ENCODE measurements at places on chromosomes 5 and 9.

GRCh38 chr5:142783601-142784341 lies 13.6 kb downstream of the ARHGAP26 start:
- H3K4me1 ChIP-seq = peaks cover 18% of the 10 kb centered on the region
- no peak overlapping the region for H3K27ac ChIP-seq
- DNase-seq = no peak
- no peaks in the 10 kb centered on the region for H3K27me3 ChIP-seq

DNA sequence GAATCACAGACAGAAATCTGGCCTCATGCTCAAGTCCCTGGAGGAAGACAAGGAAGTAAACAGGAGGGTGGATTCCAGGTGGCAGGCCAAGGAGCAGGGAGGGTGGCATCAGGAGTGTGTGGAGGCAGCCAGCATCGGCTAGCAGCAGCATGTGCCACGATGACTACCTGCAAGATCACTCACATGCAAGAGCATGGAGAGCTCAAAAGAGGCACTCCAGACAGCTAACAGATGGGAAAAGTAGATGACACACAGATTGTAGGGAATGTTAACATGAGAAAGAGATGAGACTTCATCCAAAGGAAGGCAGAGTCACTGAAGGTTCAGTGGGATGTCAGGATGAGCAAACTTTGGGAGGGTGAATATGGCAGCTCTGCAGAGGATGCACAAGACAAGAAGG lies 104.3 kb downstream of the SEMA5A start:
- no peak overlapping the region for H3K4me3 ChIP-seq
- peaks cover 21% of the 10 kb centered on the region for H3K4me1 ChIP-seq
- no peaks in the 10 kb centered on the region for H3K27me3 ChIP-seq
- no peak overlapping the region for H3K27ac ChIP-seq
- H3K36me3 ChIP-seq = peaks cover 14% of the 10 kb centered on the region

- H3K36me3 ChIP-seq = no peaks in the 10 kb centered on the region
- no peaks in the 10 kb centered on the region for H3K27me3 ChIP-seq
- H3K4me3 ChIP-seq = no peak overlapping the region
- no peak overlapping the region for H3K27ac ChIP-seq
Measured at GRCh38 chr9:116549786-116550660, 137.1 kb upstream of the TRIM32 start.

GRCh38 chr9:98328770-98329169 lies 73.3 kb upstream of the TBC1D2 start:
- H3K4me3 ChIP-seq = no peak overlapping the region
- no peaks in the 10 kb centered on the region for H3K36me3 ChIP-seq

GRCh38 chr5:110932755-110933488 lies 138.6 kb upstream of the TSLP start:
- H3K27ac ChIP-seq = no peak overlapping the region
- H3K36me3 ChIP-seq = no peaks in the 10 kb centered on the region
- no peak overlapping the region for H3K4me3 ChIP-seq

DNA sequence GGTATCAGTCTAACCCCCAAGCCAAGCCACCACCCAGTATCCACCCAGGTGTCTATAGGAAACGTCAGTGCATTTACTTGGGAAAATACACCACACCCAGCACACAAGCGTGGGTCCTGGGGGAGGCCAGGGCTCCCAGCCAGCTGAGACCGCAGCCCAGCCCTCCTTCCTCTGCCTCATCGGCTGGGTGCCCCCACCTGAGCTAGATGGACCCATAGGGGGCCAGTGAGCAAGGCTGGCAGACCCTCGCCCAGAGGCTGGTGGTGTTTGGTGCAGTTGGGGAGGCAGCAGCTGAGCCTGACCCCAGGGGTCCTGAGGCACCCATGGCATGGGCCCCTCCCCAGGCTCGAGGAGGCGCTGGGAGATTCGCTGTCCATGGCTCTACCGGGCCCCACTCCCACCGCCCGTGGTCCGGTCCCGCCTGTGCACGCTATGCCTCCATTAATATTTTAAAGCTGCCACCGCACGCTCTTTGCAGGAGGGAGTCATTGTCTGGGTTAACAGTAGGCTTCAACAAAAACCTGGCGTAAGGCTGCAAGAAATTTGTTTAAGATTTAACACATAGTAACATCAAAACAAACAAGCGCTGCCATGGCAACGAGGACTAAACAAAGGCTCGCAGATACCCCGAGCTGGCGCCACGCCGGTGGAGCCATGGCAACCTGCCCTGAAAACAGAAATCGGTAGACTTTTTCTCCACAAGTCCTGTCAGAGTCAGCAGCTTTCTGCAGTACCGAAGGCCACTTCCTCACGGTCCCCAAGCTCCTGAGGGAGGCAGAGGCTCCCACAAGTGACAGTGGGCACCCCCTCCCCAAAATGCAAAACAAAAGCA lies 20.6 kb downstream of the TPPP start:
- H3K27ac ChIP-seq = no peak overlapping the region
- H3K4me3 ChIP-seq = no peak overlapping the region
- H3K27me3 ChIP-seq = no peaks in the 10 kb centered on the region
- H3K4me1 ChIP-seq = peaks cover 20% of the 10 kb centered on the region

DNA sequence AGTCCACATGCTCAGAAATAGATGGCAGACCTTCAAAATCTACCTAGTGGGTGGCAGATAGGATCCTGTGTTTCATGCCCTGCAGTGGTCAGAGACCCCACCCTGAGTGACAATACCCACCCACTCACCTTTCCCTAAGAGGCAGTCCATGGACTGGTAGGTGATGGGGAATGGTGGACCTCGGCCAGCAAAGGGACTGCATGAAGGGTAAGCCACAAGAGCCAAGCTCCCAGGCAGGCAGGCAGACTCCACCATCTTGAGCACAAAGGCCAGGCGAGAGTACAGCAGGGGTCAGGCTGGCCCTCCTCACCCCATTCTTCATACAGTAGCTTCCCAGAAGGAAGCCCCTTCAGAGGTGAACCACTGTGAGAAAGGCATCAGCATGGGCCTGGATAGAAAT lies 78.4 kb downstream of the SYK start:
- H3K27me3 ChIP-seq = no peaks in the 10 kb centered on the region
- no peaks in the 10 kb centered on the region for H3K4me1 ChIP-seq
- no peak overlapping the region for H3K4me3 ChIP-seq
- no peaks in the 10 kb centered on the region for H3K36me3 ChIP-seq
- no peak for DNase-seq

DNA sequence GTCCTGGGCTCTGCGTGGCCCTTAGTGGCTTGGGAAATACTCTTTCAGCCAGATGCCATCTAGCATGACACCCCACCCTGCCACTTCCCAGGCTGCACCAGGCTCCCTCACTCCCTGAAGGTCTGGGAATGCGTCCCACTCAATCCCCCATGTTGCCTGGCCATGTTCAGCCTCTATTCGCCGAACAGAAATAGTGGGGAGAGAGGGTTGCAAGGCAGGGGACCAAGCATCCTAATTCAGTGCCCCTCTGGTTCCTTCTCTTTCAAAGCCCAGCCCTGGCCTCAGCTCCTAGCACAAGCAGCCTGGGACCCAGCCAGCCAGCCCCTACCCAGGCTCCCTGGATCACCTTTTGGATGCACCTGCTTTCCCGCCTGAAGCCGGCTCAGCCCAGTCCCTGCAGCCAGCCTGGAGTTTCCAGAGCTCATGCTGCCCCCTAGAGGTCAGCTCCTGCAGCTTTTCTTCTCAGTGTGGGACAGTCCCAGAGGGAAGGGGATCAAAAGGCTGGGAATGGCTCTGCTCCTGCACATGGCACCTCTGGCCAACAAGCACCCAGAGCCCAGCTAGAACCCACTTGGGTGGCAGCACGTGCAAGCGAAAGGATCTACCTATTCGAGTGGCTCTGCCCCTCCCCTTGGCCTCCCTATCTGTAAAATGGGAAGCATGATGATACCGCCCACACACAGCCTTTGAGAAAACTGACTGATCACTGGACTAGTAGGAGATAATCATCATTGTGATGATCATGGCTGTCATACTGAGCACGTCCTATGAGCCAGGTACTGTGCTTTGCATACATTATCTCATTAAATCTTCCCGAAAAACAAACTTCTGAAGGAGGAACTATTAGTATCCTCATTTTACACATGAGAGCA lies 48.7 kb upstream of the C5orf58 start:
- no peaks in the 10 kb centered on the region for H3K4me1 ChIP-seq
- no peak overlapping the region for H3K4me3 ChIP-seq
- H3K36me3 ChIP-seq = no peaks in the 10 kb centered on the region
- peak; percentile 69 for DNase-seq
- no peaks in the 10 kb centered on the region for H3K27me3 ChIP-seq

GRCh38 chr5:9316733-9317132 lies 229.1 kb downstream of the SEMA5A start:
- no peaks in the 10 kb centered on the region for H3K36me3 ChIP-seq
- H3K4me1 ChIP-seq = no peaks in the 10 kb centered on the region
- DNase-seq = no peak
